ENCODE measurements at places on chromosomes 12 and 14. TPM values are rescaled to one million over a fixed set of nuclear protein-coding genes. Genes with fewer than 3 reads are reported as not detected.

DNA sequence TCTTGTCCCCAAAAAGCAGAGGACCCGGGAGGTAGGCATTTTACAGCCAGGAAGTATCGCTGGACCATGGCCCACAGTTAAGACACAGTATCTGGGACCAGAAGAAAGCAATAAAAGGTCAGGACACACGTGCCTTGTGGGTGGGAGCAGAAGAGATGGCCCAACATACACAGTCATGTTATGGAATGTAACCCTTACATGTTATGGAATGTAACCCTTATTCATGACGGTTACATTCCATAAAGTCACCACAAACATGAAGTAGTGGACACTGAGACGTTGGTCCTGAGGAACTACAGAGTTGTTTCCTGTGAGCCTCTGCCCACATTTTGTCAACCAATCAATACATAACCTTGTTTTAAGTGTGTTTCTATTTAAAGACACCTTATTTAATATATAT, 285.6 kb upstream of the FKBP4 start:
- no peaks in the 10 kb centered on the region for H3K36me3 ChIP-seq
- H3K27ac ChIP-seq = no peak overlapping the region
- no peaks in the 10 kb centered on the region for H3K4me1 ChIP-seq
- no peaks in the 10 kb centered on the region for H3K27me3 ChIP-seq
- no peak for DNase-seq

GRCh38 chr14:38838049-38838978, 264.7 kb downstream of the SEC23A start:
- no peak for DNase-seq
- no peaks in the 10 kb centered on the region for H3K4me1 ChIP-seq
- H3K27me3 ChIP-seq = no peaks in the 10 kb centered on the region
- H3K27ac ChIP-seq = no peak overlapping the region

The PLCZ1 gene
- total RNA-seq = not detected

- DNase-seq = no peak
- no peak overlapping the region for H3K27ac ChIP-seq
- no peaks in the 10 kb centered on the region for H3K36me3 ChIP-seq
- no peaks in the 10 kb centered on the region for H3K27me3 ChIP-seq
Observed at GRCh38 chr14:84975241-84975902, 554.6 kb upstream of the FLRT2 start.

GRCh38 chr12:130433411-130433810, 95.7 kb downstream of the PIWIL1 start:
- no peak overlapping the region for H3K27ac ChIP-seq
- H3K27me3 ChIP-seq = no peaks in the 10 kb centered on the region
- no peak overlapping the region for H3K4me3 ChIP-seq
- H3K36me3 ChIP-seq = no peaks in the 10 kb centered on the region
- DNase-seq = no peak
- H3K4me1 ChIP-seq = no peaks in the 10 kb centered on the region

GRCh38 chr14:21191809-21192446, 36.1 kb upstream of the OR5AU1 start:
- H3K27me3 ChIP-seq = no peaks in the 10 kb centered on the region
- H3K36me3 ChIP-seq = no peaks in the 10 kb centered on the region
- peak overlapping the region; percentile 48 for H3K4me3 ChIP-seq
- DNase-seq = peak; percentile 45
- no peak overlapping the region for H3K27ac ChIP-seq
- H3K4me1 ChIP-seq = no peaks in the 10 kb centered on the region
